ENCODE measurements at places on chromosomes 3 and 15.

DNA sequence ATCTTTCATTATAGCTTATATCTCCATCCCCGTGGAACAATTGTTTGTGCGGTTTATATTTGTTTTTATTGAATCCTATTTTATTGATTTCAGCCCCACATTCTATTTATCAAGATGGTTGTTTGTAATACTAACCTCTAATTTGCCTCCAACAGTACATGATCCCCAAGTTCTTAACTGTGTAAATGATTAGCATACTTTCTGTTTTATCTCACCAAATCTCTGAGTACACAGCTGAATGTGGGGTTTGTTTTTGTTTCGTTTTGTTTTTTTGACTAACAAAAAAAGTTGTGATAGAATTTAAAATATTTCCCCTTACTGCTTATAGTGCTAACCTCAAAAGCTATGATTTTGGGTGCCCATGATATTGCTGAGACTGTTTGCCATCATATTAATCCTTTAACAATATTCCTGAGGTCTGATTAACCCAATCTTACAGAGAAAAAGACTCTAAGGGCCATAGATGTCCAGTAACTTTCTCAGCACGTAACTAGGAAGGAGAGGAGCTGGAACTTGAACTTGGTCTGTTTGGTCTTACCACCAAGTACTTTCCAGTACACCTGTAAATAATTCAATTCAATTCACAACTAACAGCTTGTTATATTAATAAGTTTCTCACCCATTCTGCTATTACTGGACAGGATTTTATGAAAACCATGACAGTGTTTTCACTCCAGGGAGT is 789.8 kb downstream of the TUSC7 start:
- no peak for DNase-seq

GRCh38 chr15:68812069-68812468 is 8.6 kb downstream of the ANP32A start:
- DNase-seq, result no peak

DNA sequence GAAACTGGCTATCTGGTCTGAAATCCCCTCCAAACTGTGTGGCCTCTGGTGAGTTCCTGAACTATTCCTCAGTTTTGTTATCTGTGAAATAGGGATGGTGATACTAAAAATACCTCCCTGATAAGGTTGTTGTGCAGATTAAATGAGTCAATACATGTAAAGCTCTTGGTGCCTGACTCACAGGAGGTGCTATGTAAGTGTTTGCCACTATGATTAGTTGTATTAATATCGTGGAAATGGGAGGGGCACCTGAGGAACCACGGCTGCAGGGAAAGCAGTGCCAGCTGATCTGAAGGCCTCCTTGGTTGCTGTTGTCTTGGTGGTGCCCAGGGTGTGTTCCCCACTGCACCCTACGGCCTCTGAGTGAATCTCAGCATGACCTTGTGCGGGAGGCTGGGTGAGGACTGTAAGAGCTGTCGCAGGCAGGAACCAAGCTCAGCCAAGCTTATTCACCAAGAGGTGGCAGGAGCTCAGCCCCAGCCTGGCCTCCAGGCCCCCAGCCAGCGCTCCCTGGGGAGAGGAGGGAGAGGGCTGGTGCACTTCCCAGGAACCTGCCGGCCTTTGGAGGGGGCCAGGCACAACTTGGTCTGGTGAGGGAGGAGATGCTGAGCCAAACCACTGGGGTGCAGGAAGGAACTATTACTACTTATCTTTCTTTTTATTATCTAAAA is 44.8 kb upstream of the CCDC174 start:
- peak; percentile 14 for DNase-seq

DNA sequence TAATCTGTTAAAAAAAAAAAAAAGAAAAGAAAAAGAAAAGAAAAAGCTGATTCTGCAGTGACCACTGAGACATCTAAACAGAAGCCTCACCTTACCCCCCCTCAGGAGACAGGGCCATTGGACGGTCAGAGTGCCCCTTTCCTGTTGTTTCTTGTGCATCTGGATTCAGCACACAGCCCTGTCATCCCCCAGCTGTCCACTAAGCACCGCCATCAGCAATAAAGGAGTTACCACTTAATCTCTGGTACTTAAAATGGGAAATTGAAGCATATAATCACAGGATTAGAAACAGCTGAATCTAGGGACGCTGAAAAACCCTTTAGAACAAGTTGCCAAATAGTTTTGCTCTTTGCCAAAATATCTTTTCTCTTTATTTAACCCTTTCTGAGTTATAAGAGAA is 62.5 kb downstream of the TRIM69 start:
- DNase-seq, result peak; percentile 12

- DNase-seq, result no peak
Observed at GRCh38 chr15:61075741-61076140, 153.4 kb downstream of the RORA start.

GRCh38 chr3:177137774-177138705 is 59.2 kb downstream of the TBL1XR1 start:
- no peak for DNase-seq

DNA sequence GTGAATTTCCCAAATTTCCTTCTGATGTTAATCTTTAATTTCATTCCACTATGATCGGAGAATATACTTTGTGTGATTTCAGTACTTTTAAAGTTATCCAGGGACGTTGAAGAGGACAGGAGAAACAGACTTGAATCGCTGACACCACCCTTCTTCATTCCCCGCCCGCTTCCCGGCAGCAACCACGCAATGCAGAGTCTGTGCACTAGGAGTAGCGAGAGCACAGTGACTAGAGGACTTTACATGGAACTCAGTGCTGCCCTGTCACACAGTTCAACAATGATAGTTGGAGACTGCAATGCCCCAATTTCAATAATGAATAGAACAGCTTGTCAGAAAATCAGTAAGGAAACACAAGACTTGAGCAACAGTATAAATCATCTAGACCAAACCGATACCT is 73.9 kb downstream of the RNF13 start:
- DNase-seq, result no peak

DNA sequence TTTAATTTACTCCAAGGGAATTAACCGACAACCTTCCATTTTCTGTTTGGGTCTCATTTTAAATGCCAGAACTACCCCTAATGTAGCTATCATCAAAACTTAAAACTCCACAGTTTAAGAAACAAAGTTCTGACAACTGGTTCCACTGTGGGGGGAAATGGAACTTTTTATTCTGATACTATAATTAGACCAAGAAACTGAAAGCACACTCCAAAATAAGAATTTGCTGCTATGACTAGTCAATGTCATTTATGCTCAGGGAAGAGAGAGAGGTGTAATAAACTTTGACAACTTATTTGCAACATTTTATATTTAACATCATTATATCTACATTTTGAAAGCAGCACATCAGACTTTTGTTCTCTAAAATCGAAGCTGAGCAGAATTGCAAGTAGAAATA is 169.2 kb downstream of the ANXA2 start:
- no peak for DNase-seq

GRCh38 chr3:162170581-162170980 is 674.0 kb downstream of the OTOL1 start:
- no peak for DNase-seq

DNA sequence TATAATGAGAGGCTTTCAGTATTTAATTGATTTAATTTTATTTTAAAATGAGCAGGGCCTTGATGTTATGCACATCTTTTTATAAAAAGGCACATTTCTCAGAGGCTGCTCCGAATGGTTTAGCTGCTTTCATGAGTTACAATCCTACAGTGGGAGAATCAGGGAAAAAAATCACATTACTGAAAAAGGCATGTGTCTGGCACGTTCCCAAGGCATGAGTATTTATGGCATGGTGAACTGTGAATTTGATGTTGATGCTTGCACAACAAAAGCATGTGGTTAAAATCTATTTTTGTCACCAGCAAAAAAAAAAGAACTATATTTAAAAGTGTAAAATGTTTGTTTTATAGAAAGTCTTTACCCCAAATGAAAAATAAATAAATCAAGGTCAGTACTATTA is 485.2 kb upstream of the ROBO2 start:
- DNase-seq, result no peak

GRCh38 chr15:66936109-66936860 is 129.1 kb upstream of the SMAD3 start:
- DNase-seq, result no peak

- DNase-seq, result no peak
Observed at GRCh38 chr3:169623971-169624370, 39.5 kb downstream of the MECOM start.

- peak; percentile 34 for DNase-seq
Observed at GRCh38 chr3:40782111-40782721, 257.5 kb downstream of the ZNF621 start.

- DNase-seq, result no peak
Observed at GRCh38 chr15:99279827-99280226, 28.5 kb downstream of the LRRC28 start.

DNA sequence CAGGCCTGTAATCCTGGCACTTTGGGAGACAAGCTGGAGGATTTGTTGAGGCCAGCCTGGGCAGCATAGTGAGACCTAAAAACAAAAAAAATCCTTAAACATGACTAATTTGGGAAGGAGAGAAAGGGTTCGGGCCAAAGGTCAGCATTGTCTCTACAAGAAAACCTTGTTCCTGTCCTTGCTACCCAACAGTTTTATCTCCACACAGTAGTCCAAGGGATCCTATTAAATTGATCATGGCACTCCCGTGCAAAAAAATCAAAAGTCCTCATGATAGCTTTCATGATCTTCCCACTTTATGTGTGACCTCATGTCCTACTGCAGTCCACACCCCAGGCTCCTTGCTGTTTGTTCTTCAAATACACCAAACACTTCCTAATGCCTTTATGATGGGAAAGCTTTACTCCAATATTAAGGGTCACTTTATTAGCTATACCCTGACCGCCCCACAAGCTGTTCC is 4.2 kb downstream of the RPL15 start:
- no peak for DNase-seq

- DNase-seq, result no peak
Observed at GRCh38 chr3:10247679-10248183, 528 bp upstream of the TATDN2 start.

- no peak for DNase-seq
Observed at GRCh38 chr3:144241404-144241803, 269.8 kb downstream of the DIPK2A start.

- DNase-seq, result no peak
Observed at GRCh38 chr3:80870476-80871041, 890.9 kb downstream of the GBE1 start.

GRCh38 chr3:105366326-105367062 is at the start of gene ALCAM:
Gene ALCAM, plus strand, starts transcription at chr3:105366909.
- DNase-seq, result peak; percentile 99

- DNase-seq, result no peak
Observed at GRCh38 chr3:183958226-183958625, 59.5 kb downstream of the ABCC5 start.

GRCh38 chr15:57640930-57641682 is 49.4 kb downstream of the MYZAP start:
- DNase-seq, result peak; percentile 16

- no peak for DNase-seq
Observed at GRCh38 chr3:185559706-185560090, 7.3 kb upstream of the LIPH start.

DNA sequence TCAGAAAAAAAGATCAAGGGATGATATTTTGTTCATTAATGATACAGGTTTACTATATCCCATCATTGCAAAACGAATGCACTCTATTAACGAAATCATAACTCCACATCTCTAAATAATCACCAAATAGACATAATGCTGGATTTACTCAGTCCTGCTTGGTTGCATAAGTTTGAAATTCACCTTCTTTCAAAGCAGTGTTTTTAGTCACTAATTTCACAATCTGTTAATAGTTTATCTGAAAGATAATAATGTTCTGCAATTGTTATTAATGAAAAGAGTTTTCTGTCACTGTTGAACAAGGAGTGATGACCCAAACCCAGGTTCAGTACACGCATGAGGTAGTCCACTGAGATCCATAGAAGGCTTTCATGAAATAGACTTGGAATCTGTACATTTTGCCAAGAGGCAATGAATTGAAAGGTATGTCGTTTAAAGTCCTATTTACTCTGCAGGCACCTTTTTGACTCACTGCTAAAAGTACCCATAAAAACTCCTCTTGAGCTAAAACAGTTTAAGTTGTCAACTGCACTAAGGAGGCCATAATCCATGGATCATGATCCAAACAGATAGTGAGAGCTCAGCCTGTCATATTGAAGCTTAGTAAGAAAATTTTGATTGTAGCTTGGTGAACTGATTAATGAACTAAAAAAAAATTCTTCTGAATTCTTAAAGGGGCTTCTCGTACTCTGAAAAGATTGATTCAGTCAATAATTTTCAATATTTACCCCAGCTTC is 75.6 kb upstream of the MBNL1 start:
- no peak for DNase-seq

GRCh38 chr3:45597581-45597980 is 3.0 kb downstream of the LIMD1 start:
- peak; percentile 41 for DNase-seq

DNA sequence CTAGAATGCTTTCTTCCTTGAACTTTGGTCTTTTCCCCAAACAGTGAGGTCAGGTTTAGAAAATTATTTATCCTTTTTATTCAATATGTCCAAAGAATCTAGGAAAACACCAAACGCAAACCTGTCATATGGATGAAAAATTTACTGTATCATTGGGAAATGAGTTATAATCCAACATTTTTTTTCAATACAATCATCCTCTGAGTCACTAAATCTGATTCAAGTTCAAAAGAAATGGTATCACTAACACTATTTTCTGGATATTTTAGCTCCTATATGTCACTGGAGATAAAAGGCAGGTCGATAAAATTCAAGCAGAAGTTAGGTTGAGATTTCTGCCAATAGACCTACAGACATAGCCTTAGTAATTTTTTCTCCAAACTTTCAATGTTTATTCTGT is 591.6 kb upstream of the AGTR1 start:
- DNase-seq, result no peak

DNA sequence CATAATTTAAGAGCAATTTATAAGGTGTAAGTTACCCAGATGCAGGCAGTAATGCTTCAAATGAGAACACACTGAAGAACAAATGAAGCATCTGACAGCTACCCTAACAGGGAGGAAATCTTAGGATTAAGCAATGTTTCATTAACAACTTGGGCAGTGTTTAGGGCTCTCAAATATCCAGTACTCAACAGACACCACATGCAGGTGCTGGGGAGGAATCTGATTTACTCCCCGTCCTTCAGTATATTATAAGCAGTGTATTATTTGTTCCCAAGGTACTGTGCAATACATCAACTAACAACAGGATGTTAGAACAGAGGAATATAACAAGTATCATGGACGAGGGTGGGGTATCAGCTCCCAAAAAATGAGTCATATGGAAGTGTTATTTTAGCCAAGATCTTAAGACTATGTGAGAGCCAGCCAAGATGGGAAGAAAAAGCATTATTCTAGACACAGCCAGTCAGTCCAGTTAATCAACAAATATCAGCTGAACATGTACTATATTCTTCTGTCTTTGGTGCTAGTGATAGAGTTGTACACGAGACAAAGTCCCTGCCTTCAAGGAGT is 20.4 kb downstream of the BTBD1 start:
- no peak for DNase-seq

DNA sequence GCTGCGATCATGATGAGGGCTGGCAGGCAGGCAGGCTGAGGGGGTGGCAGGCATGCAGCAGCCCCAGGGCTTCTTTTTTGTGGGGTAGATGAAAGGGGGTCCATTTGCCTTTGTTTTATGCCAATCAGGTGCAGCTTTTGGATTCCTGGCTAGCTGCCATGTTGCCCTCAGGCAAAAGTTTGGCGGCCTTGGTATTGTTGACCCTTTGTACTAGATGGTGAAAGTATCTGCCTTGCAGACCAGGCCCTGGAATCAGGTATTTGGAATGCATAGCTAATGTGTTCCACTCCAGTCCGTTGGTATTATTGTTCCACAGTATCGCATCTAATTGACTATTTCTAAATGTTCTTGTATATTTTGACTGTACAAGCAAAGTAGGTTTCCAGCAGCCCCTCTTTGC is 35.0 kb downstream of the EEFSEC start:
- no peak for DNase-seq

GRCh38 chr3:101810022-101810418 is 31.0 kb downstream of the NXPE3 start:
- no peak for DNase-seq

- DNase-seq, result no peak
Observed at GRCh38 chr15:89652666-89653065, 2.6 kb downstream of the KIF7 start.

Data from RKO (cell line).